ENCODE measurements at places on chromosomes 2 and 18.

DNA sequence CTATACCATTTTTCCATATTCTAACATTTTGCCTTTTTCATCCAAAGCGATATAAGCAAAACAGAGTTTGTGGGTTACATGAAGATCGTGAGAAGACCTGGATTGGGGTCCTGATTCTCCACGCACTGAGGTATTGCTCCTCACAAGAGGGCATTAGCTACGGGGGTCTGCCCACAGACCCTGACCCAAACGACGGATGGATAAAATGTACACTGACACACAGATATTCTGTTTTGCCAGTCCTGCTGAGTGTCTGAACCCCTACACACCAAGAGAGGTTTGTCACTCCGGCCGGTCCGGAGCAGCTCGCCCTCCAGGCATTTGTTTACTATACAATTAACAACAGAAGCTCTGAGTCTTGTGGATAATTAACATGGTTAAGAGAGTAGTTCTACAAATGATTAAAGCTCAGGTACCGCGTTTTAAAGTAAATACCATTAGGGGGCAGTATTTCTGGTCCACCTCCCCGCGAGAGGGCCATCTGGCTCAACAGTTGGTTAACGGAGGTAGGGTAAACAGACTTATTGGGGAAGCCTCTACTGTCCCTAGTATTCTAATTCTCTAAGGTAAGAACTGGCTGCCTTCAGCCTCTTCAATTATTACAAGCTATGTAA, 28.4 kb downstream of the SCYGR8 start:
- no peak for DNase-seq

DNA sequence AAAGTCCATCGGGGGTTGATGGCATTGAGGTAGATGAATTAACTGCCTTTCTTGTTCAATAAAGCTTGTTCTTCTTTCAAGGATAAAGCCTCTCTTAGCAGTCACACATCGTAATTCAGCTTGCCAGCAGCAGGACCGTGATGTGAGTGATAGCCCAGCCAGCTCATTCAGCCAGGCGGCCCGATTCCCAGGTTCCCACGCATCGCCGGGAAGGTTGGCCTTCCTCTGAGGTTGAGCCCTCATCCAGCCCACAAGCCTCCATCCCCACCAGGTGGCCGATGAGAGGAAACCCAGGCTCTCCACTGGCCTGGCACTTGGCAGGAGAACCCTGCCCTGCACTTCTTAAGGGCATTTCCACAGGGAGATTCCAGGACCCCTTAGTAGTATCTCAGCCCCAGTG, 4.7 kb downstream of the AGAP1 start:
- DNase-seq: no peak

- DNase-seq: no peak
These were observed 8.6 kb upstream of the PLEKHM3 start for GRCh38 chr2:208033701-208034502.

GRCh38 chr2:55843096-55843993, 80.2 kb downstream of the EFEMP1 start:
- DNase-seq: no peak

GRCh38 chr2:221115944-221116343, 456.2 kb downstream of the EPHA4 start:
- DNase-seq: no peak

- no peak for DNase-seq
These were observed 177.6 kb downstream of the BABAM2 start for GRCh38 chr2:28068088-28068487.

- no peak for DNase-seq
These were observed 19.0 kb downstream of the TBC1D8 start for GRCh38 chr2:101132202-101132601.

- DNase-seq: no peak
These were observed 177.3 kb downstream of the HDAC4 start for GRCh38 chr2:239223310-239224198.

Measured in stimulated activated CD8-positive, alpha-beta memory T cell treated with anti-CD3 and anti-CD28 coated beads, Interleukin-15, amount 100 ng/mL, for 1 hour (primary cell).